PC-9 (cell line): ENCODE measurements at places on chromosomes 6 and 20.

DNA sequence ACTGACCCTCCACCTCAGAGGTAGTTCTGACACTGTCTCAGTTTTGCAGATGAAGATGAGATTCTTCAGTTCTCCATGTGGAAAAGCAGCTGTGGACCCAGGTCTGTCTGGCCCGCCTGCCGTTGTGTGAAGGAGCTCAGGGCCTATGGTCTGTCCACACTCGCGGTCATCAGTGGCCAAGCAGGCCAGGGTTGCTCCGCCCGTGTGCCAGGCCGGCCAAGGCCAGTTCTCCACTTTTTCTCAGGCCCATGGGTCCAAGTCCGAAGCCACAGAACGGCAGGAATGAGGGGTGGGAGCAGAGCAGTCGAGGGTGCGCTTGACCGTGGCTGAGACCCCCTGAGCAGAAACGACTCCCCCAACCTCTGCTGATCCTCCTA, 8.6 kb upstream of the MAP1LC3A start:
- no peak overlapping the region for H3K4me3 ChIP-seq
- no peaks in the 10 kb centered on the region for H3K36me3 ChIP-seq
- DNase-seq, result no peak
- H3K4me1 ChIP-seq, result peaks cover 6% of the 10 kb centered on the region; the same call in 1 of the 2 replicates
- H3K27ac ChIP-seq, result no peak overlapping the region

- H3K4me1 ChIP-seq, result no peaks in the 10 kb centered on the region
- no peak overlapping the region for H3K27ac ChIP-seq
- H3K4me3 ChIP-seq, result no peak overlapping the region
- no peaks in the 10 kb centered on the region for H3K27me3 ChIP-seq
- no peak for DNase-seq
Observed at GRCh38 chr6:24967211-24967610, 31.5 kb upstream of the RIPOR2 start.

DNA sequence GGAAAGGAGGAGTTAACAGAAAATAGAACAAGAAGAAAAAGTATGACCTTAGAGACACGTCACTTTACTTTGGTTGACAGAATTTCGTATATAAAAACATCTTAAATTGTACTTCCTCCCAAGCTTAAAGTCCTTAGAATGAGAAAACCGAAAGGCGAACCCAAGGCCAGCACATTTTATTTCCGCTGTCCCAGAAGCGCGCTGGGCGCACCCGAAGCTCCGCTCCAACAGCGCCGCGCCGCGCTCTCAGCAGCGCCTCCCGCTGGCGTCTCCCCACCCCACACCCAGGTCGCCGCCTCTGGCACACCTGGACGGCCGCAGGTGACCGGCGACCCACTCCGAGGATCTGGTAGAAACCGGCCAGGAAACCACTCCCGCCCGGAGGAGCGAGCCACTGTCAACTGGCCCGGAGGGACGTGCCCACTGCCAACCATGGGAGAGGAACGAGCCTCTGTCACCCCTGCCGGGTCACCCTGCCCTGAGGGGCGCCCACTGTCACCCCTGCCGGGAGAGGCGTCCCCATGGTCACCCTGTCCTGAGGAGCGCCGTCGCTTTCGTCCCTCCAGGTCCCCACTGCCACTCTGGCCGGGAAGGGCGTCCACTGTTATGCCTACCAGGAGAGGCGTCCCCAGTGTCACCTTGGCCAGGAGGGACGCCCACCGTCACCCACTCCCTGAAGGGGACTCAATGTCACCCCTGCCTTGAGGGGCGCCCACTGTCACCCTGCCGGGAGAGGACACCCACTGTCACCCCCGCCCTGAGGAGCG, 824 bp downstream of the MPC1 start:
- no peak overlapping the region for H3K27ac ChIP-seq
- DNase-seq, result no peak
- no peaks in the 10 kb centered on the region for H3K36me3 ChIP-seq
- no peaks in the 10 kb centered on the region for H3K27me3 ChIP-seq

GRCh38 chr6:15342114-15342513, 96.2 kb downstream of the JARID2 start:
- H3K4me1 ChIP-seq, result 0 out of 2 replicates have a peak, but pooled peaks cover 7% of the 10 kb centered on the region
- no peak overlapping the region for H3K4me3 ChIP-seq
- H3K27me3 ChIP-seq, result no peaks in the 10 kb centered on the region
- H3K27ac ChIP-seq, result no peak overlapping the region
- no peaks in the 10 kb centered on the region for H3K36me3 ChIP-seq

GRCh38 chr20:52905241-52905994, 66.7 kb upstream of the TSHZ2 start:
- no peaks in the 10 kb centered on the region for H3K36me3 ChIP-seq
- H3K27ac ChIP-seq, result no peak overlapping the region
- peaks cover 5% of the 10 kb centered on the region; the same call in 1 of the 2 replicates for H3K27me3 ChIP-seq
- H3K4me3 ChIP-seq, result no peak overlapping the region
- no peaks in the 10 kb centered on the region for H3K4me1 ChIP-seq

DNA sequence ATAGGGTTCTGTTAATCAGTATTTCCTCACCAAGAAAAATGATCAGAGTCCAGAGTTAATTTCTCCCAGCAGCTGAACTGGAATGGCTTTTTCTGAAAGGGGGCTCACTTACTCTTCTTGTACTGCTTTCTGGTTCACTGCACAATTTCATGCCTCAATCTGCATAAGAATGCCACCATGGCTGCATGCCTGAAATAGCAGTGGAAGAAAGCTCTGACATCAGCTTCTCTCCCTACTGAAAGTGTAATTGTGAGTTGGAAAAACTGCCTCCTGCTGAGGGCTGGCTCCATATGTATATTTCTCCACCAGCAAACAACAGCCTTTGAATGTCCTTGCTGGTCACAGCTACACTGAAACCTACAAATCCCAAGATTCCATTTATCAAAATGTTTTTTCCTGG, 1027.2 kb upstream of the GJE1 start:
- no peak for DNase-seq
- 0 out of 2 replicates have a peak, but pooled peaks cover 6% of the 10 kb centered on the region for H3K4me1 ChIP-seq
- no peak overlapping the region for H3K4me3 ChIP-seq
- no peak overlapping the region for H3K27ac ChIP-seq

- no peak for DNase-seq
- H3K4me1 ChIP-seq, result no peaks in the 10 kb centered on the region
- no peaks in the 10 kb centered on the region for H3K27me3 ChIP-seq
- no peaks in the 10 kb centered on the region for H3K36me3 ChIP-seq
- no peak overlapping the region for H3K4me3 ChIP-seq
Observed at GRCh38 chr6:8329562-8329961, 105.8 kb downstream of the SLC35B3 start.

DNA sequence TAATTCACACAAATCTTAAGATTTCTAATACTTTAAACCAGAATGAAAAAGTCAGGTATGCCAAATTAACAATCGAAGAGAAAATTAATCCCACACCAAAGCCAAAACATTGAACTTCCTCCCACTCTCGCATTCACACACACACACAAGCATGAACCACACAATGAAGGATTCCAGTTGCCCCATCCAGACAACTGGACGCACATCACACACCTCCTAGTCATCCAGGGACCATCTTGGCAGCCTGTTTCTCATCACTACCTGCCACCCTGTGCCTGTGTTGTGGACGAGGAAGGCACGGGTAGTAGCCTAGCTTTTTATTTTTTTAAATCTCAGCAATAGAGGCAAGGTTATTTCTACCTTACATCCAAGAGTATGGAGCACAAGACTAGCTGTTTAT, 15.2 kb downstream of the B4GALT5 start:
- peaks cover 100% of the 10 kb centered on the region for H3K4me1 ChIP-seq
- H3K36me3 ChIP-seq, result peaks cover 40% of the 10 kb centered on the region; the same call in 1 of the 2 replicates
- H3K27ac ChIP-seq, result peak overlapping the region; percentile 99
- DNase-seq, result no peak

DNA sequence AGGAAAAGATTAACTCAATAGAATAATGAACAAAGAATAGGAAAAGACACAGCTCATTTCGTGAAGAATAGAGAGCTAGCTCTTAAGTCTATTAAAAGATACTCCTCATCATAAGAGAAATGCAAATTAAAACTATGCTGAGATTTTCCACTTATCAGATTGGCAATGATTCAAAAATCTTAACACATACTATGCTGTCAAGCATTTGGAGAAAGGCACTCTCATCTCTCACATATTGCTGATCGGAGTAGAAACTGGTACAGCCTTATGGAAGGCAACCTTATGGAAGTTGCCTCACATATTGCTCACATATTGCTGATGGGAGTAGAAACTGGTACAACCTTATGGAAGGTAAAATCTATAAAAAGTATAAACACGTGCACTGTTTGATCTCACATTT, 21.4 kb upstream of the PLAGL1 start:
- no peak overlapping the region for H3K4me3 ChIP-seq
- H3K27ac ChIP-seq, result no peak overlapping the region
- no peaks in the 10 kb centered on the region for H3K4me1 ChIP-seq
- no peaks in the 10 kb centered on the region for H3K36me3 ChIP-seq
- no peaks in the 10 kb centered on the region for H3K27me3 ChIP-seq

DNA sequence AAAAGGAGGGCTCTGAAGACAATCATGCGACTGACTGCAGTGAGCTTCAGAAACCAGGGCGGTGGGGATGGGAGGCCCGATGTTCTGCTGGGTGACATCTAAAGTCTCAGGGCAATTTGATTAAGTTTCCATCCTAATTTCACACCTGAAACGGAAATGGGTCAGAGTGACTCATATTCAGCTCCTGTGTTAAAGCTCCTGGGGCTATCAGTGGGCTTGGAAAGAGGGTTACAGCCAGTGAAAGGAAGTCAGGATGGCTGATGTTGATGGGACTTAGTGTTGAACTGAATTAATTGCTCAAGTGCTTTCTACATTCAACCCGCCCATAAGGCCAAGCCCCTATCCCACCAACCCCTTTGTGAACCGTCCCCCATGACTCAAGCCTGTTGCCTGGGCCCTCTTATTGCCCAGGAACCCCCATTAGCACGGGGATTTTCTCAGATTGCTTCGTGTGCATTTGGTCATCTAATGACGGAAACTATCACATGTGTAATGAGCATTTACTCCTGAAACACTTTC, 47.1 kb upstream of the TBC1D7 start:
- no peaks in the 10 kb centered on the region; the same call in 1 of the 2 replicates for H3K4me1 ChIP-seq
- no peak overlapping the region for H3K4me3 ChIP-seq
- H3K27me3 ChIP-seq, result no peaks in the 10 kb centered on the region

DNA sequence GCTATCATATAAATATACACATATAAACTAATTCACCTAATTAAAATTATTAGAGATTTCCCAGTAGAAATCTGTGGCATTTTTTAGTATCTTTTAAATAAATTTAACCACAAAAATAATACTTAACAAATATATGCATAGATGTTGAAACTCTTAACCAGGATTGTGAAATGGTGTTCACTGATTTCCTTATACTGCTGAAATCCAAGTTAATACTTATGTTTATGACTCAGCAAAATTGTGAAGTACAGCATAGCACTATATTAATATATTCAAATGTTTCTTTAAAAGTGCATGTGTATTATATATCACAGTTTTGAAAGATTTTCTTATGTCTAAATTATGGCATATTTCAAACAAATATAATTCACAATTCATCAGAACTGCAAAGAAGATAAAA, 328.2 kb upstream of the MANEA start:
- no peak for DNase-seq
- H3K4me3 ChIP-seq, result no peak overlapping the region
- H3K4me1 ChIP-seq, result peaks cover 17% of the 10 kb centered on the region
- H3K27ac ChIP-seq, result peak overlapping the region; percentile 13; the same call in 1 of the 2 replicates
- no peaks in the 10 kb centered on the region for H3K36me3 ChIP-seq
- no peaks in the 10 kb centered on the region for H3K27me3 ChIP-seq

DNA sequence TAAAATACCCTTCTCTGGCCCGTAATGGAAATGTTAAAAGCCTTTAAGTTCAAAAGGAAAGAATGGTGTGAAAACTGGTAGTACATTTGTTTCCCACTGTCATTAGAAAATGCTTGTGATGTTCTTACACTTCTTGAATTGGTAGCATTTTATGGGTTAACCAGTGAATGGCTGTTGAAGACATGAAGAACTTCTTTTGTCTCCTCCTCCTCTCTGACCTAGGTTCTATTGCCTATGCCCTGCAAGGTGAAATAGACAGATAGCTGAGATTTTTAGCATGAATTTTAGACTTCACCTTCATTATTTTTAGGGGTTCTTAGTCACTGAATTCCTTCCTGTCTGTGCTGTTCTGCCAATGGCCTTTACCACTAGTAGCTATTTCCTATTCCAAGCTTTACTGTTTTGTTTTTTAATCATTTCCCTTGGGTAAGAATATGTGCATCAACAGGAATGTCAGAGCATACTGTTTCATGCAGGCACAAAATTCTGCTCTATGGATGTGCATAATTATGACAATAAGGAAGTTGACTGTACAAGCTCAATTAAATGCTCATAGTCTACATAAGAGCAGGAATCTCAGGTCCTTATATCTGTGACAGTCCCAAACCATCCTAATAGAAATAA, 4.9 kb downstream of the TNFAIP3 start:
- H3K4me3 ChIP-seq, result peak overlapping the region; percentile 76; the same call in 1 of the 2 replicates
- peaks cover 64% of the 10 kb centered on the region for H3K4me1 ChIP-seq
- DNase-seq, result peak; percentile 46
- no peaks in the 10 kb centered on the region for H3K27me3 ChIP-seq
- peaks cover 27% of the 10 kb centered on the region for H3K36me3 ChIP-seq

DNA sequence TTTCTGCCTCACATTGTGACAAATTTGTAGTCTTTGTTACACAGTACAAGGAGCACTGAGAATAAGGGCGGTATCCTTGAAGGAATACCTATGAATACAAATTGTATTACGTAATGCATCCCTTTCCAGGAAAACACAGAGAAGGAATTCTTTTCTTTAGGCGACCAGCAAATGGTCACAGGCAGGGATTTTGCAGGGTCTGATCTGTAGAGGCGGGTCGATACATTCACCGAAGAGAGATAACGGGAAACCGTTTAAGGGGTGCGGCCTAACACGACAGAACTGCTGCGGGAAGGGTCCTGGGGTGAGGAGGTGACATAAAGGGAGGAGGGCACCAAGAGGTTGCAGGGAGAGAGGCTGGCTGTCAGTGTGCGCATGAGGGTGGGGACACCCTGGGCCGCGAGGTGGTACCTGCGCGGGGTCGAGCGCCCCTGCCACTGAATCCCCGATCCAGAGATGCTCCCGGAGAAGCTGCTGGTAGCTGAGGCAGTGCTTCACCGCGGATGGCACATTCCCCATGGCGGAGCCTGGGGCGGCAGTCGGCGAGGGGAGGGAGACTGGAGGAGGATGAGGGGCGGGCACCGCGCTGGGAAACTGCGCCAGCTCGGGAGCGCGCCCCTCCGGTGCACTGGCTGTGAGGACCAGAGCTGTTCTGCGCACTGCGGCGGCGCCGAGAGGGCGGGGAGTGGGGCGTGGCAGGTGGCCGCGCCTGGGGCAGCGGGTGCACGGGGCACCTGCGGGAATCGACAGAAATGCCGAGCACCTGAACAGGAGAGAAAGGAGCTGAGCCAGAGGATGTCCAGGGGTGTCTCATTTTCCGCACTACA, at the start of gene HMGCLL1:
TSS of gene HMGCLL1 (minus strand) at position 656 of the 827 bp plus-strand sequence. CDS start at position 519, 137 bp downstream.
- peak; percentile 60 for DNase-seq
- no peaks in the 10 kb centered on the region for H3K27me3 ChIP-seq
- no peak within 1 kb of the TSS for H3K4me3 ChIP-seq
- no peak within 1 kb of the TSS for H3K27ac ChIP-seq
- H3K36me3 ChIP-seq, result no peaks in the 10 kb centered on the region
- H3K4me1 ChIP-seq, result no peaks in the 10 kb centered on the region

DNA sequence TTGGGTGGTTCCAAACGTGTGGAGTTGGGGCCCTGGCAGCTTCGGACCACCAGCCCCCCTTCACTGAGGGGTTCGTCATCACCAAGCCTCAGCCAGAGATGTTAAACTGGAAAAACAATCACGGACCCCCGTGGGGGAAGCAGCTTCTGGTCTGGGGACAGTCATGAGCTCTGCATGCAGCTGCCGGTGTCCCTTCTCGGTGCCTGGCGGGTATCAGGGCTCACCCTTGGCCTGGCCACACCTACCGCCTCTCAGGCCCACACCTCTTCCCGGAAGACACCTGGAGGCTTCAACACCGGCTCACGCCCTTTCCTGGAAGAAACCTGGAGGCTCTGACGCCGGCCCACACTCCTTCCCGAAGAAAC, 77.8 kb upstream of the BHLHE23 start:
- no peak for DNase-seq
- H3K36me3 ChIP-seq, result no peaks in the 10 kb centered on the region
- no peak overlapping the region for H3K27ac ChIP-seq
- no peak overlapping the region for H3K4me3 ChIP-seq
- H3K27me3 ChIP-seq, result peaks cover 90% of the 10 kb centered on the region
- 0 out of 2 replicates have a peak, but pooled peaks cover 9% of the 10 kb centered on the region for H3K4me1 ChIP-seq
